ENCODE measurements at places on chromosomes 12 and 14.
A peak's percentile ranks its signal among the peaks of the same experiment; 100 is the strongest.

- DNase-seq: no peak
Observed at GRCh38 chr14:59900556-59900955, 19.4 kb upstream of the LRRC9 start.

DNA sequence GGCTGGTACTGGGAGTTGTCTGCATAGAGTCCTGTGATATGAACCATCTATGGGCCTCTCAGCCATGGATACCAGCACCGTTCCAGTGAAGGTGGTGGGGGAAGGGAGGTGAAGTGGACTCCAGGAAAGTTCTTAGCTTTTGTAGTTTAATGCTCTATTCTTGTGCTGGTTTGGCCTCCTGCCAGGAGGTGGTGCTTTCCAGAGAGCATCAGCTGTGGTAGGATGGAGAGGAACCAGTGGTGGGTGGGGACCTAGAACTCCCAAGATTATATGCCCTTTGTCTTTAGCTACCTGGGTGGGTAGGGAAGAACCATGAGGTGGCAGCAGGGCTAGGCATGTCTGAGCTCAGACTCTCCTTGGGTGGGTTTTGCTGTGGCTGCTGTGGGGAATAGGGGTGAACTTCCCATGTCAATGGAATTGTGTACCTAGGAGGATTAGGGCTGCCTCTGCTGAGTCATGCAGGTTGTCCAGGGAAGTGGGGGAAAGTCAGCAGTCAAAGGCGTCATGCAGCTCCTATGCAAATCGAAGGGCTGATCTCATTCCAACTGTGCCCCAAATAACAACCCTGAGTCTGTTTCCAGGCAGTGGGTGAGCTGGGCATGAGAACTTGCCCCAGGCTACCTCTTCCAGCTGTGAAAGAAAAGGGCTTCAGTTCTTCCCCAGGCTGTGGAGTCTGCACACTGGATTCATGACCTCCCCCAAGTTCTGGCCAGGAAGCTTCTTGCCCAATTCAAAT lies 14.2 kb downstream of the GZMH start:
- DNase-seq: no peak

- DNase-seq: no peak
Observed at GRCh38 chr12:19388131-19388549, 51.2 kb upstream of the AEBP2 start.

DNA sequence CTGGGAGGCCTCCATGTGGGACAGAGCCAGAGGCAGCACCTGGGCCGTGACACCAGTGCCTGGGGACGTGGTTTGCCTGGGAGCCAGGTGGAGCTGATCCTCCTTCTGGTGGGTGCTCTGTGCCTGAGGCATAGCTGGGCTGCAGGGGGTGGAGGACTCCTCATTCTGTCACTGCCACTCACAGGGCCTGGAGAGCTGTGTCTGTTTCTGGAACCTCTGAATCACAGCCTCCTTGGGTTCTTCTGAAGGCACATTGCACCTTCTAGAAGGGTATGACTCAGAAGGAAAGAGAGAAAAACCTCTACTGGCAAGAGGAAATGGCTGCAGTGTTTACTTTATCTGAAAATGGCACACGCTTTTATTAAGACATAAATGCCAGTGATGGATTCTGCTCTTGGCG lies 659.8 kb downstream of the VRK1 start:
- DNase-seq: peak; percentile 52

- DNase-seq: no peak
Observed at GRCh38 chr12:50901685-50902113, 50.6 kb upstream of the HIGD1C start.

Measured in activated gamma-delta T cell treated with anti-CD3 and anti-CD28 coated beads, Interleukin-2, amount 50 U/mL, for 16 hours (primary cell).